Peyer's patch (tissue), 4 donors: ENCODE measurements at places on chromosomes 5 and 9. TPM values are rescaled to one million over a fixed set of nuclear protein-coding genes. Genes with fewer than 3 reads are reported as not detected.

SLC4A9 gene
- total RNA-seq = 0.38 TPM

ANKRD34B gene
- total RNA-seq = not detected

TMEM252 gene
- total RNA-seq = 66.8 TPM

GRCh38 chr5:123151227-123151909, 62.3 kb downstream of the PRDM6 start:
- H3K27me3 ChIP-seq = no peaks in the 10 kb centered on the region
- H3K27ac ChIP-seq = no peak overlapping the region
- H3K4me1 ChIP-seq = no peaks in the 10 kb centered on the region
- H3K4me3 ChIP-seq = no peak overlapping the region
- H3K36me3 ChIP-seq = no peaks in the 10 kb centered on the region

- no peaks in the 10 kb centered on the region for H3K27me3 ChIP-seq
- no peak overlapping the region for H3K4me3 ChIP-seq
- H3K36me3 ChIP-seq = no peaks in the 10 kb centered on the region
- no peaks in the 10 kb centered on the region for H3K4me1 ChIP-seq
These were observed 405.8 kb upstream of the TLE4 start for GRCh38 chr9:79166005-79166404.

DNA sequence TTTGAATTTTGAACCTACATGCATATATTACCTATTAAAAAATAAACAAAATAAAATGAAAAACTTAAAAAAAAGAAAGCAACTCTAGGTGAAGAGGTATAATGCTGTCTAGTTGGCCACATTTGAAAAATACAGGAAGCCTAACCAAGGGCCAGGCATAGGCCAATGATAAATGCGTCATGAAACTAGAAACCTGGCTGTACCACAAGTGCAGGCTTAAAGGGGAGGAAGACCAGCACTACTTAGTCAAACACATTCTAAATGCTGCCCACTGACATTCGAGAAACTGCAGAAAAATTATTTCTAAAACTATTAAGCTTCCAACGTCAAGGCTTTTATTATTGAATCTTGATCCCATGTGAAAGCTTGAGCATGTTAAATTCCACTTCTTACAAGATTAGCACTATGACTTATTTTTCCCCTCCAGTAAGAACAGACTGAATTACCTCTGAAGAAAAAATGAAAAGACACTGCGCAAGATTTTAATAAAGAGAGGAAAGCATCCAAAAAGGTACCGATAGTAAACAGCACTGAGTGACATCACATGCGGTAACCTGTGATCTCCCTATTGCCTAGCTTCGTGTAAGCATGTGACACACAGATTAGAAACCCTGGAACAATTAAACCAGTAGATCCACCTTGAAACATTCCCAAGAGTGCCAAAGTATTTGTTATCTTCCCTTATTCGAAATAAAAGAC, 16.2 kb downstream of the CDC14B start:
- H3K27ac ChIP-seq = no peak overlapping the region
- H3K36me3 ChIP-seq = no peaks in the 10 kb centered on the region
- no peaks in the 10 kb centered on the region for H3K4me1 ChIP-seq
- no peak overlapping the region for H3K4me3 ChIP-seq
- no peak for DNase-seq
- no peaks in the 10 kb centered on the region for H3K27me3 ChIP-seq

DNA sequence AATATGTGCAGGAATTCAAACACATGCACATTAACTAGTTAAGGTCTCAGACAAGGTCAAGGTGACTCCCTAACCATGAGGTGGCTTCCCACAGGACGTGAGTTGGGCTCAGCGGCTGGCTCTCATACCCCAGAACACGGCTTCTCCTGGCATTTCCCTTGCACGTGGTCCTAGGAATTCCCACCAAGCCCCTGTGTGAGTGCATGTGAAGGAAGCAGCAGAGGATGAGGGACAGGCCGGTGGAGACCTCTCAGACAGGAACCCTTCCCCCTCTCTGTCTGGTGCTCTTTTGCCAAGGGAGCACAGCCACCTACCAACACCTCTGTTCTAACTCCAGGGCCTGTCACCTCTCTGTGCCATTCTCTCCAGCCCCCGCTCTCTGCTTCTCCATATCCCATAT, 271.0 kb downstream of the FSTL4 start:
- H3K4me1 ChIP-seq = no peaks in the 10 kb centered on the region
- H3K36me3 ChIP-seq = no peaks in the 10 kb centered on the region
- H3K27ac ChIP-seq = no peak overlapping the region
- no peak for DNase-seq
- no peak overlapping the region for H3K4me3 ChIP-seq

- H3K4me1 ChIP-seq = no peaks in the 10 kb centered on the region
- H3K27me3 ChIP-seq = no peaks in the 10 kb centered on the region
These were observed 30.3 kb downstream of the CEP72 start for GRCh38 chr5:642481-642880.

GRCh38 chr5:174825587-174825986, 101.2 kb downstream of the MSX2 start:
- no peak overlapping the region for H3K27ac ChIP-seq
- DNase-seq = no peak
- H3K4me1 ChIP-seq = no peaks in the 10 kb centered on the region
